ENCODE measurements at places on chromosomes 6 and 20. TPM values are rescaled to one million over a fixed set of nuclear protein-coding genes. Genes with fewer than 3 reads are reported as not detected.
A peak's percentile ranks its signal among the peaks of the same experiment; 100 is the strongest.

- DNase-seq: no peak
Measured at GRCh38 chr20:42155586-42155985, 537.4 kb upstream of the CHD6 start.

DNA sequence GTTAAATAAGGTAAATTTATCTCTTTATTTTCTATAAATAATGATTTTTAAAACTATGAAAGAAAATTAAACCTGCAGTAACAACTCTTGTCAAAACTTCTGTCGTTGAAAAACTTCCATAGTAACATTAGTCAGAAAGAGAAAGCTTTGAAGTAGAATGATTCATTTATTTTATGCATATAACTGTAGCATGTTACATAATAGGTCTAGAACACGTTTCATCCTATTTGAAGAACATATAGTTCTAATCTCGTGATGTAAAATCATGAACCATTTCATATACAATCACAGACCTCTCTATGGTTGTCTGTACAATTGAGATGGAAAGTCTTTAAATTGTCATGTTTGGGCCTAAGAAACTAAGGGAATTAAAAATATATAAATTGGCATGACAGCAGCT lies 61.3 kb upstream of the MYLIP start:
- DNase-seq: no peak

- DNase-seq: peak; percentile 84
Measured at GRCh38 chr20:35699127-35699956, at the start of the genes NFS1 and ROMO1. Gene NFS1, minus strand, starts transcription at chr20:35699352. Its CDS starts 64 bp downstream, at chr20:35699288. Gene ROMO1, plus strand, starts transcription at chr20:35699405. Its CDS starts 228 bp downstream, at chr20:35699633.

DNA sequence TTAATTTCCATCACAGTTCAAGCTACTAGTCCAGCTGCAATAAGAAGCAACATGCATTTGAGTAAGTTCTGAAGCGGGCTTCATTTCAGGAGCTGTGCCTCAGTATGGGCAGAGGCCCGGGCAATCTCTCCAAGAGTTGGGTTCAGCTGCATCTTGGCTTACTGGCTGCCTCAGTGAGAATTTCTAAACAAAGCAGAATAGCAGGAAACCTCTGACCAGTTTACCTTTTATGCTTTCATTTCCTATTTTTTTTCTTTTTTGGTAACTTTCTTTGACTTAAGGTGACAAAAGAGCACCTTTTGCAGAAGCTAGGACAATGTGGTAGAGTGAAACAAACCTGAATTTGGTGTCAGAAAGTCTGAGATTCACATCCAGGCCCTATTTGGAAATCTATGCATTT lies 51.0 kb upstream of the FBXO30 start:
- DNase-seq: no peak

- peak; percentile 41 for DNase-seq
Measured at GRCh38 chr20:40962733-40963504, 65.7 kb upstream of the TOP1 start.

DNA sequence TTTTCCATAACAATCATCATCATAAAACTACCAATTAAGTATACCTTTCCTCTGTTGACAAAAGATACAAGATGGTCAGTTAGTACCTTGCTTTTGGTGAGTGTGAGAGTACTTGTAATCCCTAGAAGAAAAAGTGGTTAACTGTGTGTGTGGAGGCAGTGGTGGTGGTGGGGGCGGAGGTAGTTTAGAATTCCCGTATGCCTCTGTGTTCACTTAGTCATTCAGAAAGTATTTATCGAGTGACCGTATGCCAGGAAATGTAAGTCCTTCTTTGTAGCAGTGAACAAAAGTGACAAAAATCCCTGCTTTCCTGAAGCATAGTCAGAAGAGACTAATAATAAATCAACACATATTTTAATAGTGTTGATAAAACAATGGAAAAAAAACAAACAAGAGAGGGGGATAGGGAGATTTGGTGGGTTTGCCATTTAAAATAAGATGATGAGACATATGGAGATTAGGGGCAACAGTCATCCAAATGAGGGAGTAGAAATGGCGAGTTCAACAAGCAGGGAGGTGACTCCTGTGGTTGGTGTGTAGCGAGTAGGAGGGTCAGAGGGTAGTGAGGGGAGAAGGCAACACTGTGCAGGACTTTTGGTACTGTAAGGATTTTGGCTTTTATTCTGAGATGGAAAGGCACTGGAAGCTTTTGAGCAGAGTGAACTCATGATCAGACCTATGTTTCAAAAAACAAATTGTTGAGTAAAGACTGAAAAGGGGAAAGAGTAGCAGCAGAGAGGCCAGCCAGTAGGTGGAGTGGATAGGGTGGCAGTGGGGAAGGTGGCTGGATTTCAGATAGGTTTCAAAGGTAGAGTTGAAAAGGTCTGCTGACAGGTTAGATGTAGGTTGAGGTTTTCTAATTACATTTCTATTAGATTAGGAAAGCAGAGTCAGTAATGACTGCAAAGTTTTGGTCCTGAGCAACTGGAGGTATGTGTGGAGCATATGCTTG lies 40.3 kb upstream of the SIM1 start:
- DNase-seq: peak; percentile 30

DNA sequence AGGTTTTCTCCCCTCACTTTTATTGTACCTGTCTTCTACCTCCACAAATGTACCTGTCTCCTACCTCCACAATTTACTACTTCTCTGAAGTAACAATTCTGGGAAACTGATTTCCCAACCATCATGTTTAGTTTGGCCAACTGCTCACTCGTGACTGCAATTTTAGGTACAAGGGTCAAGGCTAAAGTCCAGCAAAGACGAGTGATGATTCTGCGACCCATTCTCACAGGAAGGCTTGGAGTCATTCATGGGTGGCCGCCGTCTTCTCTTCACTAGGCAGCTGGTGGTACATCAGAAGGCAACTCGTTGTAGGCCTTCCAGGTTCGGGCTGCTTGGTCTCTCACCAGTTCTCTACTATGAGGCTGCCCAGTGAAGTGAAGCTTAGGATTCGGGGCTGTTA lies 483.8 kb upstream of the JARID2 start:
- no peak for DNase-seq

- DNase-seq: no peak
Measured at GRCh38 chr6:83119742-83120300, 52.4 kb downstream of the DOP1A start.

GRCh38 chr6:111477481-111477938 lies 5.5 kb downstream of the REV3L start:
- DNase-seq: peak; percentile 43

- no peak for DNase-seq
Measured at GRCh38 chr6:22298475-22298890, 1.6 kb upstream of the PRL start.

DNA sequence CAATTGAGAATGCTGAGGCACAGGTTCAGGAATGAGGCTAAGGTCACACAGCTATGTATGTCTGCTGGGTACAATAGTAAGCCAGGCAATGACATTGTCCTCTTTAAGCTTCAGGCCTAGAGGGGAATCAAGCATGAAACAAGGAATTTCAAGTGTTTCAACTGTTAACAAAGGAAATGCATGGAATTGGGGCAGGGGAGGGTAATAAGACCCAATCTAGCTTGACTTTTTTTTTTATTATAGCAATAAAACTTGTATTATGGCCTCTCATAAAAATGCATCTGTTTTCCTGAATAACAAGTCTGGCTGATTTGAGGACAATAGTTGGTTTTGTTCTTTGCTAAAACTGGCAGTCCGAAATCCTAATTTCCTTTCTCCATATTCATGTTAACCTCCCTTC lies 336.7 kb downstream of the CBLN4 start:
- DNase-seq: no peak

- peak; percentile 68 for DNase-seq
Measured at GRCh38 chr20:37192137-37192854, 12.9 kb upstream of the MROH8 start.

- peak; percentile 52 for DNase-seq
Measured at GRCh38 chr20:44552950-44553908, 29.1 kb upstream of the PKIG start.

GRCh38 chr6:52482903-52483670 lies 62.9 kb downstream of the EFHC1 start:
- DNase-seq: no peak

DNA sequence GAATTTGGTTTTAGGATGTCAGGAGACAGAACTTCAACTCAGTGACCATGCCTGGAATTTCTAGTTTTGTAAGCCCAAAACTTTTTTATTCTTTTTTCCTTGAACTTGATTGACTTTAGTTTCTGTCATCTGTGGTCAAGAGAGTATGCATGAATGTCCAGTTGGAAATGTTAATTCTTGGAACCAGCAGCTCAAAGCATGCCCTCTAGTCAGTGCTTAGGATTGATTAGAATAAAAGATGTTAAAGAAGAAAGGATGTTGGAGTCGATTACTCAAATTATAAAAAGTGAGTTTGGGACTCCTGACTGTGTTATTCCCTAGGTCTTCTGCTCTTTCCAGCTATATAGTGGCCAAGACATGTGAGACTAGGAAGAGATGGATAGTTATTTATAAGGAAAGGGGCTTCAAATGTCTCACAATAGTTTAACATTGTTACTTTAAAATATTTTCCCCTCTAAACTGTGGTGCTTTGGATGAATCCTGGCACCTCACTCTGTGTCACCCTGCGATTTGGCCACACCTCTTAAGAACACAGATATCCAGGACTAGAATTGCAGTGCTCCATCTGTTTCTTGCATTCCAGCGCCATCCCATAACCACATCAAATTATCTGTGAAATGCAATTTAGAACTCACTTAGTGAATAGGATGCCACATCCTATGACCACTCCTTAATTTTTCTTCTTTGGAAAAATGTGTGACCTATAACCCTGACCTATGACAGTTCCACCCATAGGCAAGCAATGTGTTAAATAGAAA lies 298.5 kb downstream of the EYA4 start:
- DNase-seq: no peak

DNA sequence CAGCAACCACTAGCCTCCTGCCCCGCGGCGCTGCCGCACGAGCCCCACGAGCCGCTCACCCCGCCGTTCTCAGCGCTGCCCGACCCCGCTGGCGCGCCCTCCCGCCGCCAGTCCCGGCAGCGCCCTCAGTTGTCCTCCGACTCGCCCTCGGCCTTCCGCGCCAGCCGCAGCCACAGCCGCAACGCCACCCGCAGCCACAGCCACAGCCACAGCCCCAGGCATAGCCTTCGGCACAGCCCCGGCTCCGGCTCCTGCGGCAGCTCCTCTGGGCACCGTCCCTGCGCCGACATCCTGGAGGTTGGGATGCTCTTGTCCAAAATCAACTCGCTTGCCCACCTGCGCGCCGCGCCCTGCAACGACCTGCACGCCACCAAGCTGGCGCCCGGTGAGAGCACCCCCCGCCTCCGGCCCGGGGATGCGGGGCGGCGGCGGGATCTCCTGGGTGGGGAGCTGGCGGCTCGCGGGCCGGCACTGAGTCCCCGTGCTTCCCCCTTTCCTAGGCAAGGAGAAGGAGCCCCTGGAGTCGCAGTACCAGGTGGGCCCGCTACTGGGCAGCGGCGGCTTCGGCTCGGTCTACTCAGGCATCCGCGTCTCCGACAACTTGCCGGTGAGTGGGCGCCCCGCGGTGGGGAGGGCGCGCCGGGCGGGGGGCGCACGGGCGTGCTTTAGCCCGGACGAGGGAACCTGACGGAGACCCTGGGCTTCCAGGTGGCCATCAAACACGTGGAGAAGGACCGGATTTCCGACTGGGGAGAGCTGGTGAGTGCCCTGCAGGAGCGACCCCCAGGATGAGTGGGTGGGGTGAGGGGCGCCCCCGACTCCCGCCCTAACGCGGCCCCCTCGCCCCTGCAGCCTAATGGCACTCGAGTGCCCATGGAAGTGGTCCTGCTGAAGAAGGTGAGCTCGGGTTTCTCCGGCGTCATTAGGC lies 585 bp downstream of the PIM1 start:
- peak; percentile 73 for DNase-seq

GRCh38 chr6:150639823-150640331 lies 40.2 kb downstream of the PLEKHG1 start:
- DNase-seq: no peak

GRCh38 chr20:44018259-44018941 lies 103.7 kb downstream of the TOX2 start:
- DNase-seq: peak; percentile 88

DNA sequence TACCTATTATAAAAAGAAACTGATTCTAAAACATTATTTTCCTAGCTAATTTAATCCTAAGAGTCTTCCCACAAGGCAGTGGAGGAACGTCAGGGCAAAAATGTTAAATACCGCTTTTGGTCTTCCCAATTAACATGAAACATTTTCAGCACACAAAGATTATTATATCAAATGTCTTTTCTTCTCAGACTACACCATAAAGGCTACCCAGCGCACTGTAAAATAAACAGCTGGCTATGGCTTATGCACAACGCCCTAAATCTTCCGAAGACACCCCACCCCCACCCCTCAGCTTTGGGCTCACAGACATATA lies 1.0 kb downstream of the NUDT3 start:
- DNase-seq: no peak

DNA sequence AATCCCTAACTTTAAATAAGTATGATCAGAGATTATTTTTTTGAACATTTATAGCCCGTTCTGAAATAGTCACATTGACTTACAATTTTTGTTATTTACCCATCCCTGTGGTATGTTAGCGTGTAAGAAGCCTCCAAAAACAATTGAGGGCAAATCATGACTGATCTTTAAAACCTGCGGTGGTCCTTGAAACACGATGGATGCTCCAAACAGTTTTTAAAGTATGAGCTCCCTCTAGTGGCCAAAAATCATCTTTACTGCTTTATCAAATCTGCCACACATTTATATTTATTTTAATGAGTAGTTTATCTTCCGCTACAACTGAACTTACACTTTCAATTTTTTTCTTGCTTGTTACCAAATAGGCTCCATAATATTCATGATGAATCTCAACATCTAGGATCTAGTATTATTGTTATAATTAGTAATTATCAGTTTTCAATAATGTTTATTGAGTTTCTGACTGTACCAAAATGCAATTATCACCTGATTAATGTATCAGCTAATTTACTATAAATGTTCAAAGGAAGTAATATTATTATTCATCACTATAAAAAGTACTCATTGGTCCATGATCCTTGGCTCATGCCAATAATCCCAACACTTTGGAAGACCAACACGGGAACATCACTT lies 52.2 kb downstream of the MARCKS start:
- DNase-seq: peak; percentile 18

GRCh38 chr6:27040244-27041042 lies 207.1 kb upstream of the PRSS16 start:
- DNase-seq: no peak

DNA sequence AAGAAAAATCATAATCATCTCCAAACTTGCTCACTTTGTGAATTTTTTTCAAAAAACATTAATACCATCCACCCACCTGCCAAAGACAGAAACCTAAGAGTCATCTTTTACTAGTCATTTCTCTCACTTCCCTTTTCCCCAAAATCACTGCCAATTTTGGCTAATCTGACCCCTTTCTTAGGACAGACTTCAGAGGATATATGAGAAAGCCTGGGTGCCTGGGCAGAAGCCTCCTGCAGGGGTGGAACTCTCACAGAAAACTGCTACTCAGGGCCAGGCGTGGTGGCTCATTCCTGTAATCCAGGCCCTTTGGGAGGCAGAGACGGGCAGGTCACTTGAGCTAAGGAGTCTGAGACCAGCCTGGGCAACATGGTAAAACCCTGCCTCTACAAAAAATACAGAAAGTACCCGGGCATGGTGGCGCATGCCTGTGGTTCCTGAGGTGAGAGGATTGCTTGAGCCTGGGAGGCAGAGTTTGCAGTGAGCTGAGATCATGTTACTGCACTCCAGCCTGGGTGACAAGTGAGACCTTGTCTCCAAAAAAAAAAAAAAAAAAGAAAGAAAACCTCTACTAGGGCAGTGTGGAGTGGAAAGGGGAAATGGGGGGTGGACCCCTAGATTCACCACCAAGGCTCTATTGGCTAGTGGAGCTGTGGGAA lies 3.8 kb downstream of the DEK start:
- DNase-seq: peak; percentile 51

The C20orf144 gene
- not detected for total RNA-seq

The HLA-DOA gene
- total RNA-seq: not detected

The SLA2 gene
- total RNA-seq: 0.27 TPM

The PARD6B gene
- 82.5 TPM for total RNA-seq

The SLC32A1 gene
- total RNA-seq: not detected

The FLRT3 gene
- total RNA-seq: 56.1 TPM

The CPNE5 gene
- not detected for total RNA-seq

Data from Caki2 (cell line).